ENCODE measurements at places on chromosomes 1 and 21.

DNA sequence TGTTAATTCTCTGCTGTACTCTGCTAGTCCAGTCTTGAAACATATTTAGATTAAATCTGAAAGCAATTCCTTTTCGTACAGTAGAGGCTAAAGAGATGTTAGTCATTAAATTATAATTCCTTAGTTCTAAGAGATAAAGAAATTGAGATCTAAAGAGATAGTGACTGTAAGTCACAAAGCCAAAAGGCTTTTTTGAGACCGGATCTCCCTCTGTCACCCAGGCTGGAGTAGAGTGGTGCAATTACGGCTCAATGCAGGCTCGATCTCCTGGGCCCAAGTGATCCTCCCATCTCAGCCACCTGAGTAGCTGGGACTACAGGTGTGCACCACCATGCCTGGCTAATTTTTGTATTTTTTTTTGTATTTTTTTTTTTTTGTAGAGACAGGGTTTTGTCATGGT is 64.7 kb downstream of the TPR start:
- no peak for DNase-seq

GRCh38 chr21:31133243-31133830 is 95.1 kb upstream of the KRTAP19-8 start:
- DNase-seq = no peak

DNA sequence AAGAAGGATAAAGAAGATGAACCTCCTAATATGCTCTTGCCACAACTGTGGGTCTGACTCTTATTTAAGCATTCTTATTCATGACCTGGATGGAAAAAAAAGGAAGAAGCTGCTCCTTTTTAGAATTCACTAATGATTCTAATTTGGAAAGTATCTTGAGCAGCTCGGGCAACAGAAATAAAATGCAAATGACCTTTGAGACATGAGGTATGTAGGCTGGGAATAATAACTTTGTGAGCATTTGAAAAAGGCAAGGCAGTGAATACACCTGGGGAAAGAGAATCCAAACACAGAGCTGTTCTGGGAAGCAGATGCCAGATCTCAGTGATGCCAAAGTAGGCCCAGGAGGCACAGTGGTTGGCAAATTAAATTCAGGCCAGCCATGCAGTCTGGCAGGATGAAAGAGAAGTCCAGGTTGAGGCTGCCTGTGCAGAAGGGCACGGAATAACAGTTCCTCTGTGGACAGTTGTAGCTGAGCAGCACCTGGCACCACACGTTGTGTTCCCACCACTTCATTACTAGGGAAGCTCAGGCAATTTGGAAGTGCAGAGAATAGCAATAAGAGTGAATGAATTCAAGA is 320.8 kb upstream of the ST6GALNAC5 start:
- DNase-seq = no peak

DNA sequence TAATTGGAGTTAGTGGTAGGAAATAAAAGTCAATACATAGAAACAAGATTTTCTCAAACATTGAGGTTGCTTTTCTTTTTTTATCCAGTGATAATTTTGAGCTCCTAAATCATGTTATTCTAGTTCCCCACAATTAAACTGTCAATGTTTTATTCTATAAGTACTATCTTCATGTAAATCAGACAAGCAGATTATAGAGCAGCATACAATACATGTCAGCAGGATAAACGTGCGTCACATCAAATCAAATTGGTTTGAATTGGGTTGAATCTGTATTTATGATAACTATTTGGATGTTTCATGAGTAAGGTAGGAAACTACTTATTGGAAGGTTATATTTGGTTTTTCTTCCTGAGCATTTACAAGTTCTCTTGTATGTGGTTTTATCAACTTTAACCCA is 2028.7 kb downstream of the NCAM2 start:
- no peak for DNase-seq

DNA sequence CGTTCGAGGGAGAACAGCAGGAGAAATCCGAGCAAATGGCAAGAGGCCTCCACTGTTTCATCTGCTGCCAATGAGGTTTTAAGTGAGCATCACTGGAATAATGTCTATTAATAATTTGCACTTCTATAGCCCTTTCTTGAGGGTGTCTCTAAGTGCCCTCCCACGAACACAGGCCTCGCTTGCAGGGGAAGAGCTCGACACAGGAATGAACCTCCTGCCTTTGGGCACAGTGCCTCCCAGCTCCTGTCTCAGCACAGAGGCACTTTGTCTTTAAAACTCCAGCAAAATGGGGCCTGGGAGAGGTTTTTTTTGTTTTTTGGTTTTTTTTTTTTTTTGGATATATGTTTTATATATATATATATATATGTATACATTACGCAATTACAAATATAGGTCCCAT is 56.6 kb downstream of the OLIG1 start:
- DNase-seq = no peak

Measured in amygdala (tissue), 56 donors.